ENCODE measurements at places on chromosomes 13 and 19.

DNA sequence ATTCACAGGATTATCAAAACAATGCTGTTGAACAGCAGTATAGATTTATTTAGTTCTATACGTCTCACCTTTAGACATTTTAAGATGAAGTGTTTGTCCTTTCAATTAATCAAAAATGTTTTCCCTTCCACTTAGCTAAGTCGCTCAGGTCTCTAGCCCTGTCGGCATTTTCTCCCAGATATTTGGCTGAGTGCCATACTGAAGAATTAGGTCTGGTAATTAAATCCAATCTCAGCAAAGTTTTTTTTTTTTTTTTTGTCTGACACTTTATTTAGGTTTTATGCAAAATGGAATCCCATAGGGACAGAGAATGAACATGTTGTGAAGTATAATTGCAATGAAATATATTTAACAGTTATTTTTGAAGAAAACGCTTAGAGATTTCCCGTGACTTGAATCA is 44.1 kb downstream of the RFC3 start:
- DNase-seq: no peak

DNA sequence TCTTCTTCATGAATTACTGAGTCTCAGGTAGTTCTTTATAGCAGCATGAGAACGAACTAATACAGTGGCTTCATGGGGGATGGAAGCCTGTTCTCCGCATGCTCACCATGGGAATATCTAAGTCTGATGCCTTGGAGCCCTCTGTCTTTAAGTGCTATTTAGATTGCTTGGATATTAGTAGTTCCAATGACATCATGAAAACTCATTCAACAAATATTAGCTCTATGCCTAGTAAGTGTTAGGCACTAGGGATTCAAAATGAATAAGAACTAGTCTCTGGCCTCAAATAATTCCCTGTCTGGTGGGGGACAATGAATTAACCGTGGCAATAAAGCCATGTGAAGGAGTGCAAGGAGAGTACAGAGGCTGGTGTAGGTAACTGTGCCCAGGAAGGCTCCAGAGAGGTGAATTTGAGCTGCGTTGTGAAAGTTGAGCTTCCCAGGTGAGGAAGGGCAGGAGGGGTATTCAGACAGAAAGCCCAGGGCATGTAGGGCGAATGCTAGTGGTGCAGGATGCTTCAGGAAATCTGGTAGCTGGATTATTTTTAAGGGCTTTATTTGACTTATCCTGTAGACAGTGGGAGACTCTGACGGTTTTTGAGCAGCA is 6.1 kb upstream of the WASF3 start:
- no peak for DNase-seq

- DNase-seq: no peak
Measured at GRCh38 chr13:66830940-66831716, 399.0 kb downstream of the PCDH9 start.

DNA sequence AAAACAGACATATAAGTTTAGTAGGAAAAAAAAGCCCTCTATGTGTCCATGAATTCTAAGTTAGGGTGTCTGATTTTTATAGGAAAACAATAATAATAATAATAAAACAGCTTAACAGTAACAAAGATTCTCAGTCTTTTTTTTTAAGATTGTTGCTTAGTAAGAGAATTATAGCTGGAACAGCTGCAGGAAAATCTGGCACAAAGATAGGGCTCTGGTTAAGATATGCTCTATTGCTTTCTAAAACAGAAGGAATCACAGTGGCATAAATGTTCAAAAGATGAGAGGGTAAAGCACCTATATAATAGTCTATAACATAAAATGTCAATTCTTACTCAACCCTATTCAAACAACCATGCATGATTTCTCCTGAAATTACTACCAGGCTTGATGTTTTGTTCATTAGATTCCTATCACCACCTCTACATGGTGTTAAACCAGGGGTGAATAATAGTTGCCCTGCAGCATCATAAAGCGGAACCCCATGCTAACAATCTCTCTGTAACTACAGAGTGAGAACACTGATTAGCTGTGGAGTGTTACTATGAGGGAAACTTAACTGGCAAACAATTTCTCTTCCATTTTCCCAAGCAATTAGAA is 541.4 kb upstream of the MIR17HG start:
- no peak for DNase-seq

DNA sequence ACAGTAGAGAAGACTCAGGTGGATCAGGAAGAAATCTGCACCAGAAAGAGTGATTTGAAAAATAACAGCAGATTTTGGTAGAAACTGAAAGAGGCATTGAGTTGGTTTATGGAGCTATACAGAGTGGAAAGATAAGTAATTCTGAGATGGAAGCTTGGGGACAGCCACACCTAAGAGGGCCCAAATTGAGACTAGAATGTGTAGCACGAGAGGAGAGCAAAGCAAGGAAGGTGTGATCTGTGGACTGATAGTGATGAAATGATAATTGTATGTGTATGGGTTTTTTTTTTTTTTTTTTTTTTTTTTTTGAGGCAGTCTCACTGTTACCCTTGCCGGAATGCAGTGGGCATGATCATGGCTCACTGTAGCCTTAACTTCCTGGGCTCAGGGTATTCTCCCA is 16.3 kb downstream of the SAE1 start:
- DNase-seq: no peak

GRCh38 chr13:51645154-51645650 is 60.9 kb downstream of the WDFY2 start:
- DNase-seq: no peak

GRCh38 chr19:6099599-6099998 is 10.7 kb downstream of the RFX2 start:
- DNase-seq: no peak

DNA sequence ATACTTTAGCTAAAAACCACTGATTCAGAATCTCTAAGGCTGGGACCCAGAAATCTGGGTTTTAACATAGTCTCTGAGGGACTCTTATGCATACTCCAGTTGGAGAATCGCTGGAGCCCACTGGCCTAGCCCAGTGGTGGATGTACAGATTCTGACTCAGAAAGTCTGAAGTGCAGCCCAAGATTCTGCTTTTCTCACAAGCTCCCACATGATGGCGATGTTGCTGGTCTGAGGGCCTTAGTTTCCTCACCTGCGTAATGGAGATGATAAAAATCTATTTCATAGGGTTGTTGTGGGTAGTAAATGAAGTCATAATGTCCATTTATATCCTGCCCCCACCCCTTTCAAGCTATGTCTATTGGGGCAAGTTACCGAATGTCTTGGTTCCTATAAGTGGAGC is 7.7 kb upstream of the CDADC1 start:
- DNase-seq: no peak

DNA sequence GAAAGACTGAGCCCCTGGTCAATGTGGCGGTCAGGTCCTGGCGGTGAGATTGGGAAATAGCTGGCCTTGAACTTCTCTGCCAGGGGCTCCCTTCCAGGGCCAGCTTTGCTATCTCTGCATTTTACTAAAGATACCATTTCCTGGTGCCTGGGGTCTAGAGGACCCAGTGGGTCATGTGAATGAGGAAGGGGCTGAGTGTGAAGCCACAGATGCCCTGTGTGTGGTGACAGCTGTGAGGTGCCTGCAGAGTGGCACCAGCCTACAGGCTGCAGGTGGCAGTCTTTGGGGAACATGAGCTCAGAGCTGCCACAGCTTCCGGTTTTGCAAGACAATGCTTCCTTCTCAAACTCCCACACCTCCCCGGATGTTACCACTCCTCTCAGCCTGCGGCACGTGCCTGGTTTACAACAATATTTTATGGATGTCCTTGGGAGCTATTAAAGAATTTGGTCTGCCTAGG is 5.2 kb upstream of the MLNR start:
- DNase-seq: no peak

GRCh38 chr19:9353011-9353410 is 9.8 kb upstream of the ZNF177 start:
- no peak for DNase-seq

DNA sequence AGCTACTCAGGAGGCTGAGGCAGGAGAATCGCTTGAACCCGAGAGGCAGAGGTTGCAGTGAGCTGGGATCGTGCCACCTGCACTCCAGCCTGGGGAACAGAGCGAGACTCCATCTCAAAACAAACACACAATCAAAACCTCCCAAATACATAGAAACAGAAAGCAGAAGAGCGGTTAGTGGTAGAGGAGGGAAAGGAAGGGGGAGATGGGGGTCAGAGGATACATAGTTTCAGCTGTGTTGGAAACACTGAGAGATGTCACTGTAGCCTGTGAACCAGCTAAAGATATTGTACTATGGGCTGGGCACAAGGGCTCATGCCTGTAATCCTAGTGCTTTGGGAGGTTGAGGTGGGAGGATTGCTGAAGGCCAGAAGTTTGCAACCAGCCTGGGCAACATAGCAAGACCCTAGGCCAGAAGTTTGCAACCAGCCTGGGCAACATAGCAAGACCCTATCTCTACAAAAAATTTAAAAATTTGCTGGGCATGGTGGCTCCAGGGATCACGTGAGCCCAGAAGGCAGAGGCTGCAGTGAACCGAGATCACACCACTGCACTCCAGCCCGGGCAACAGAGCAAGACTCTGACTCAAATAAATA is 49.9 kb downstream of the GNG7 start:
- no peak for DNase-seq

- DNase-seq: no peak
Measured at GRCh38 chr13:78103936-78104335, 185.3 kb upstream of the EDNRB start.

GRCh38 chr19:16435238-16435917 is 36.4 kb downstream of the EPS15L1 start:
- DNase-seq: no peak

- DNase-seq: no peak
Measured at GRCh38 chr13:106649495-106649894, 81.6 kb upstream of the ARGLU1 start.
